ENCODE measurements at places on chromosomes 1 and 21. TPM values are rescaled to one million over a fixed set of nuclear protein-coding genes. Genes with fewer than 3 reads are reported as not detected.
A peak's percentile ranks its signal among the peaks of the same experiment; 100 is the strongest.

DNA sequence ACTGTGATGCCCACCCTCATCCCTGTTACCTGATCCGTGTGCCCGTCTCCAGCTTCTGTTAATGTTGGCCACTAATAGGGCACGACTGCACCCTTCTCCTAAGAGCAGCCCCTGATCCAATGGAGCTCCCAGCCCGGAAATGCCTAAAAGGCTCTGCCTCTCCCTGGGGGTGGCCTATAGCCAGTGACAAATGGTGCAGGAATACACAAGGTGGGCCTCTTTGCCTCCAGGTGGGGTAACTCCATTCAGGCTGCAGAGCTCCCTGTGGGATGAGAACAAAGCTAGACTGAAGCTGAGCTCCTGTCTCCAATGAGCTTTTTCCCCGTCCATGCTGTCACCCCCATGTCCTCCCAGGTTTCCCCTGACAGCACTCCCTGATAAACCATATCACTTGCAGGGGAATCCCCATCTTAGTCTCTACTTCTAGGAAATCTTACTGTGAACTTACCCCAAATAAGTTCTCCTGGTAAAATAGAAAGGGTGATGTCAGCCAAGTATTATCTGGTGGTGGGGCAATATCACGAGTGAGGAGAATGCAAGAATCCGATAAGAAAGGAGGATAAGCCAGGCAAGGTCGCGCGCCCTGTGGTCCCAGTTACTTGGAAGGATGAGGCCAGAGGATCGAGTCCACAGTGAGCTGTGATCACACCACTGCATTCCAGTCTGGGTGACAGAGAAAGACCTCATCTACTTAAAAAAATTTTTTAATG, 18.6 kb downstream of the S100A7A start:
- H3K27ac ChIP-seq: no peak overlapping the region
- H3K36me3 ChIP-seq: no peaks in the 10 kb centered on the region
- DNase-seq: no peak
- no peaks in the 10 kb centered on the region for H3K27me3 ChIP-seq
- no peaks in the 10 kb centered on the region for H3K4me1 ChIP-seq

GRCh38 chr1:151756291-151756690, 7.0 kb downstream of the MRPL9 start:
- H3K27me3 ChIP-seq: no peaks in the 10 kb centered on the region
- peaks cover 4% of the 10 kb centered on the region for H3K4me1 ChIP-seq
- DNase-seq: peak; percentile 71
- no peak overlapping the region for H3K27ac ChIP-seq

GRCh38 chr1:201022820-201023516, 546 bp downstream of the KIF21B start:
- H3K27me3 ChIP-seq: peaks cover 20% of the 10 kb centered on the region
- no peaks in the 10 kb centered on the region for H3K4me1 ChIP-seq
- H3K4me3 ChIP-seq: peak overlapping the region; percentile 55

GRCh38 chr1:111976332-111976731, 13.1 kb downstream of the KCND3 start:
- H3K4me3 ChIP-seq: no peak overlapping the region
- no peak for DNase-seq
- no peaks in the 10 kb centered on the region for H3K4me1 ChIP-seq
- H3K27ac ChIP-seq: no peak overlapping the region
- H3K36me3 ChIP-seq: no peaks in the 10 kb centered on the region

GRCh38 chr1:179968994-179969919, 14.6 kb downstream of the CEP350 start:
- DNase-seq: no peak
- H3K4me1 ChIP-seq: peaks cover 3% of the 10 kb centered on the region
- H3K27ac ChIP-seq: no peak overlapping the region
- H3K4me3 ChIP-seq: no peak overlapping the region

DNA sequence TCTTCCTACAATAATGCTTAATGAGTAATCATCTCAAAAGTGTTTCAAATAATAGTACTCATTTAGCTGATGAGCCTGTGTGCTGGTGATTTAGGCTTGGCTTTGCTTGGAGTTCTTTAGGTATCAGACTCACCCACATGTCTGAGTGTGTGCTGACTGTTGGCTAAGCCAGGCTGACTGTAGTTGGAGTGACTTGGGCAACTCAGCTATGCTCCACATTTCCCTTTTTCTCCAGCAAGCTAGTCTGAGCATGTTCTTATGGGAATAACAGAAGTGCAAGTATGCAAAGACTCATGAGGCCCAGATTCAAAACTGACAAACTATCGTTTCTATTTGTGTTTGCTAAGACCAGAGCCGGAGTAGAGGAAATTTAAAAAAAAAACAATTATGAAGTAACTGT, 99.0 kb upstream of the ADGRL4 start:
- H3K27me3 ChIP-seq: no peaks in the 10 kb centered on the region
- DNase-seq: no peak
- H3K27ac ChIP-seq: no peak overlapping the region
- no peak overlapping the region for H3K4me3 ChIP-seq
- H3K4me1 ChIP-seq: no peaks in the 10 kb centered on the region

GRCh38 chr1:172670316-172670715, 11.4 kb downstream of the FASLG start:
- no peak for DNase-seq
- peaks cover 3% of the 10 kb centered on the region for H3K4me1 ChIP-seq
- no peak overlapping the region for H3K27ac ChIP-seq
- H3K36me3 ChIP-seq: no peaks in the 10 kb centered on the region
- no peak overlapping the region for H3K4me3 ChIP-seq

DNA sequence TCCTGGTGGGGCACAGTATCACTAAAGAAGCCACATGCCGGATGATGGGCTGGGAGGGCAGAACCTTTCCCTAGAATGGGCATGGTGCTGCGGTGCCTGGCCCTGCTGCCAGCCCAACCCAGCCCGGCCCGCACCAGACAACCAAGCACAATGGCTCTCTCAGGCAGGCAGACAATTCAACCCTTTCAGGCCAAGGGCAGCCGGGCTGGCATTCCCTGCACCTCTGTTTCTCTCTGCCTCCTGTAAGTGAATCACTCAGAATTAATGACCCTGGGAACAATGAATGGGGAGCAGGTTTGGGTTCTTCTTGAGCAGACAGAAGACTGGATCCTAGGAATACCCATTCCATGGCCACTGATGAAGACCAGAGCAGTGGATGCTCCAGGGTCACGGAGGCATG, 41.0 kb upstream of the IFFO2 start:
- no peak overlapping the region for H3K4me3 ChIP-seq
- H3K36me3 ChIP-seq: no peaks in the 10 kb centered on the region
- H3K27ac ChIP-seq: no peak overlapping the region
- H3K4me1 ChIP-seq: no peaks in the 10 kb centered on the region

GRCh38 chr1:56551691-56552090, 27.7 kb downstream of the PLPP3 start:
- peaks cover 4% of the 10 kb centered on the region for H3K36me3 ChIP-seq
- no peaks in the 10 kb centered on the region for H3K27me3 ChIP-seq
- no peak overlapping the region for H3K27ac ChIP-seq
- peaks cover 11% of the 10 kb centered on the region for H3K4me1 ChIP-seq

DNA sequence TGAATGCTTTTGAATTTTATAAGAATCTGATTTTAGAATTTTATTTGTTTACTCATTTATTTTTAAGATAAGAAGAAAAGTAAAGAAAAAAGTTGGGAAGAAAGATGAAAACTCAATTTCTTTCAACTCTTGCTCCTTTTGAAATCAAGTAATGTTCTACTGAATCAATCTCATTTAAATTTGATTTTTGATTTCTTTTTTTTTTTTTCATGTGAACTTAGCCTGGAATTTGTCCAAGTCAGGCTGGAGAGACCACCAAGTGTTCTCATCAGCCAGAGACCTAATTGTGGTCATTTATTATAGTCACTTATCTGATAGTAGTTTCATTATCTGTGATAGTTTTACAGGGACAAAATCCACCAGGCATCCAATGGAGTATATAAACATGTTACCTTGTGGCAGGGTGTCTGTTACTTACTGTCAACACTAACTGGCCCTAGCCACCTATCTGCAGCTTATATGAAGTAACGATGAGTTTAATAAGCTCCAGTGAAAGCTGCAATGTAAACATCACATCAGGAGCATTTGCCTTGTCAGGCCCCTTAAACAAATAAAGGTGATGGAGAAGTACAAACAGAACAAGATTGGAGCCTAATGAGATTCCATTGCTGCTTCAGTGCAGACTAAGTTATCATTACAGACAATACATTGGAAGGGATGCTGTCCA, 39.2 kb downstream of the HLX start:
- no peak for DNase-seq
- H3K27me3 ChIP-seq: no peaks in the 10 kb centered on the region
- no peaks in the 10 kb centered on the region for H3K36me3 ChIP-seq
- H3K4me1 ChIP-seq: no peaks in the 10 kb centered on the region

DNA sequence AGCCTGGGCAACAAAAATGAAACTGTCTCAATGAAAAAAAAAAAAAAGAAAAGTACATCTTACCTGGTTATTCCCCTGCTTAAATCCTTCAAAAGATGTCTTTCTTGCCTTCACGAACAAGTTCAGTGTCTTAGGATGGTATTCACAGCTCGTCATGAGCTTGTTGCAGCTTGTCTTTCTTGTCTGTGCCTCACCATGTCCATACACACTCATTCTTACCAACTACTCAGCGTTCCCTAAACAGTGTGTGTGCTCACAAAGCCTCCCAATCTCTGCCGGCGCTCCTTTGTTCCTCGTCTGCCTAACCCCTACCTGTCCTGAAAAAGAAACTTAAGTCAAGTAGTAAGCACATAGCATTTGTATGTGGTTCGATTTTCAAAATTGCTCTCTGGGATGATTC, 31.1 kb downstream of the UBE4B start:
- peaks cover 22% of the 10 kb centered on the region for H3K4me1 ChIP-seq
- no peak overlapping the region for H3K4me3 ChIP-seq
- no peak overlapping the region for H3K27ac ChIP-seq
- H3K36me3 ChIP-seq: no peaks in the 10 kb centered on the region

DNA sequence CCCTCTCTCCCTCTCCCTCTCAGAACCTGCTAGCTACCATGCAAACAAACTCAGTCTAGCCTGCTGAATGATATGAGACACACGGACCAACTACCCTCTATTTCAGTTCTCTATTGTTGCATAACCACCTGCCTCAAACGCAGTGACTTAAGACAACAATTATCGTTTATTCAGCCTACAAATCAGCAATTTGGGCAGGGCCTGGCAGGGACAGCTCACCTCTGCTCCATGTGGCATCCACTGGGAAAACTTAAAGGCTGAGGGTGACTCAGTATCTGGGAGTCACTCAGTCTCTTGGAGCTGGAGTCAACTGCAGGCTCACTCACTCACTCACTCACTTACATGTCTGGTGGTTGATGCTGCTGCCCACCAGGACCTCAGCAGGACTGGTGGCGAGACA, 121.3 kb downstream of the SEC16B start:
- no peak overlapping the region for H3K27ac ChIP-seq
- no peaks in the 10 kb centered on the region for H3K36me3 ChIP-seq
- peaks cover 2% of the 10 kb centered on the region for H3K27me3 ChIP-seq
- no peak for DNase-seq
- H3K4me1 ChIP-seq: peaks cover 4% of the 10 kb centered on the region

DNA sequence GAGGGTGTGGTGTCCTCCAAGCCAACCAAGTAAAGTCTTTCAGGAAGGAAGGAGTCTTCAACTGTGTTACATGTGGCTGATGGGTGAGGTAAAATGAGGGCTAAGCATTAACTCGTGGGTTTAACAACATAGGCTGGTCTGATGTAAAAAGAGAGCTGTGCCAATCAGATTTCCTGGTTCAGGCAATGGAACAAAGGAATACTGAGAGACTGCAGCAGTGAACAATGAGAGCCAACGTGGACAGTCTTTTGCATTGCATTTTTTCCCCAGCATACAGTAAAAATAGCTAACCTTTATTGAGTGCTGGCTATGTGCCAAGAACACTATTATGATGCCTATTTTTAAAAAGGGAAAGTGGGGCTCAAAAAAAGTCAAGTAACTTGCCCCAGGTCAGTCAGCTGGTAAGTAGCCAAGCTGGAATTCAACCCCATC, 31.1 kb downstream of the DLGAP3 start:
- no peak for DNase-seq
- no peak overlapping the region for H3K4me3 ChIP-seq
- H3K36me3 ChIP-seq: no peaks in the 10 kb centered on the region
- H3K4me1 ChIP-seq: no peaks in the 10 kb centered on the region
- H3K27me3 ChIP-seq: no peaks in the 10 kb centered on the region
- no peak overlapping the region for H3K27ac ChIP-seq

GRCh38 chr1:210185063-210185462, 47.5 kb upstream of the SERTAD4 start:
- H3K27ac ChIP-seq: no peak overlapping the region
- no peak for DNase-seq
- no peaks in the 10 kb centered on the region for H3K27me3 ChIP-seq
- peaks cover 9% of the 10 kb centered on the region for H3K4me1 ChIP-seq
- no peak overlapping the region for H3K4me3 ChIP-seq
- H3K36me3 ChIP-seq: no peaks in the 10 kb centered on the region

- no peak overlapping the region for H3K4me3 ChIP-seq
- H3K36me3 ChIP-seq: no peaks in the 10 kb centered on the region
- no peaks in the 10 kb centered on the region for H3K27me3 ChIP-seq
- no peak for DNase-seq
- no peak overlapping the region for H3K27ac ChIP-seq
Measured at GRCh38 chr1:169149555-169150286, 43.2 kb downstream of the ATP1B1 start.

DNA sequence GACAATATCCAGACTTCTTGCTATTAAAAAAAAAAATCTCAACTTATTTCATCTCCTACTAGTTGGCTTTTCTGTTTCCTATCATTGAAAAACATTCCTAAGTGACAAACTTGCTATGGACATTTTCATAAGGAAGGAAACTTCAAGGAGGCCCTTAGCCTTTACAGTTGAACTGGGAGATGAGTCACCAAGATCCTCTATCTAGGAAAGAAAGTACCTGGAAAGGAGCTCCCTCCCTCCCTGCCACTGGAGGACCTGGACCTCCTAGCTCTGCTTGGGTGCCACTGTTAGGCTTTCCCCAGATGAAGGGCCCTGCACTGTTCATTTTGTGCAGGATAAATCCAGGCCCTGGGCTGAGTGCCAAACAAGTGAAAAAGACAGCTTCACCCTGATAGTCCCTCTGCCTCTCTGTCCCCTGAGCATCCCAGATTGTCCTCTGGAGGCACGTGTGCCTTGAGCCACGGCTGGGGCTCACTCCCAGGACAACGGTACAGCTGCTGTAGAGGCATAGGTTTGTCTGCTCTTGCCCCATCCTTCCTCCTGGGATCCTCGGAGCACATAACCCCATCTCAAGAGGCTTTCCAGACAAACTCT, 40.2 kb upstream of the SOX13 start:
- H3K27ac ChIP-seq: no peak overlapping the region
- no peaks in the 10 kb centered on the region for H3K36me3 ChIP-seq
- H3K4me3 ChIP-seq: no peak overlapping the region
- no peaks in the 10 kb centered on the region for H3K27me3 ChIP-seq
- DNase-seq: no peak
- H3K4me1 ChIP-seq: no peaks in the 10 kb centered on the region

- H3K27me3 ChIP-seq: no peaks in the 10 kb centered on the region
- DNase-seq: no peak
- no peak overlapping the region for H3K4me3 ChIP-seq
- no peaks in the 10 kb centered on the region for H3K4me1 ChIP-seq
- no peaks in the 10 kb centered on the region for H3K36me3 ChIP-seq
- no peak overlapping the region for H3K27ac ChIP-seq
Measured at GRCh38 chr1:8431019-8431418, 113.1 kb downstream of the SLC45A1 start.

- peaks cover 7% of the 10 kb centered on the region for H3K4me1 ChIP-seq
- H3K27ac ChIP-seq: no peak overlapping the region
- no peak for DNase-seq
- H3K27me3 ChIP-seq: no peaks in the 10 kb centered on the region
- H3K4me3 ChIP-seq: no peak overlapping the region
Measured at GRCh38 chr1:41514381-41514780, 29.9 kb upstream of the EDN2 start.

The F3 gene
- 7.4 TPM for total RNA-seq

The UTP11 gene
- total RNA-seq: 38.7 TPM

The UBL4B gene
- total RNA-seq: 1.1 TPM

The SPRR2F gene
- not detected for total RNA-seq

The AJAP1 gene
- 0.29 TPM for total RNA-seq

The SYTL1 gene
- under 0.01 TPM for total RNA-seq

All from osteoblast (primary cell).